Vagina (tissue), 2 donors: ENCODE measurements at places on chromosomes 2 and 18. TPM values are rescaled to one million over a fixed set of nuclear protein-coding genes. Genes with fewer than 3 reads are reported as not detected.

LYPD6B gene
- 10.1 TPM for total RNA-seq

FOXD4L1 gene
- total RNA-seq = not detected

PSD4 gene
- 39.0 TPM for total RNA-seq

DNA sequence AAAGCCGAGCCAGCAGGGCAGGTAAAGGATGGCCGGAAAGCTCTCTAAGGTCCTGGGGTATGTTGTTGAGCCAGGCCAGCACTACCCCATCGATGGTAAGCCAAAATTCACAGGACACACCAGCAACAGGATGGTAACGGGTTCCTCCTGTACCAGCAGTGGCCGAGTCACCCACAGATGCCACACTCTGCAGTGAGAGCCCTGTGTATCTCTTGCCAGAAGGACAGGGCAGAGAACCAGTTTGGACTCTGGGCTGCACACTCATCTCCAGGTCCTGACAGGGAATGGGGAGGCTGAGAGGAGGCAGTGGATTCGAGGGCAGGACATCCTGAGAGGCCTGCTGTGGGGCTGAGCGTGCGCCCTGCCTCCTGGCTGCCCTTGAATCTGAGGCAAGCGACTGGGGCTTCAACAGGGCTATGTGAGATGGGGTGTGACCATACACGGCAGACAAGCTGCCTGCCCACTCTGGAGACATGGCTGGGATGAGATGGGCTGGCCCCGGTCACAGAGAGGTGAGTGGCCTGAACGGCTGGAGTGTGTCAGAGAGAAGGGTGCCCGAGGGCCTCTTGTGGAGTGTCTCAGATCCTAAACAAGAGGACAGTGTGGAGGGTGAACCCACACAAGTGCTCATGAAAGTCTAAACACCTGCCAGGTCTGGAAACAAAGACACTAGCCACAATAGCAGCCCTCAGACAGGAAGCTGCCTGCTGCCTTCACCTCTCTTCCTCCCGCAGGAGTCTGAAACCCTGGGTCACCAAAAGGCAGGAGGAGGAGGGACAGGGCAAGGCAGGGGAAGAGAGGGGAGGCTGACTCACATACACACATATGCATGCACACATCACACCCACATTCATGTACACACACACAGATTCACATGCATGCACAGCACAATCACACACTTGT, 182.3 kb downstream of the LOXHD1 start:
- no peaks in the 10 kb centered on the region for H3K4me1 ChIP-seq
- H3K4me3 ChIP-seq = no peak overlapping the region
- H3K27me3 ChIP-seq = no peaks in the 10 kb centered on the region
- H3K27ac ChIP-seq = no peak overlapping the region
- DNase-seq = no peak
- no peaks in the 10 kb centered on the region for H3K36me3 ChIP-seq

GRCh38 chr2:191738667-191739066, 60.7 kb downstream of the NABP1 start:
- H3K4me3 ChIP-seq = no peak overlapping the region
- H3K27ac ChIP-seq = no peak overlapping the region
- no peaks in the 10 kb centered on the region for H3K27me3 ChIP-seq

- H3K4me3 ChIP-seq = no peak overlapping the region
- H3K27me3 ChIP-seq = no peaks in the 10 kb centered on the region
- H3K36me3 ChIP-seq = no peaks in the 10 kb centered on the region
- DNase-seq = no peak
Observed at GRCh38 chr2:179932786-179933185, 71.4 kb upstream of the ZNF385B start.
